ENCODE measurements at places on chromosomes 12 and 14.
A peak's percentile ranks its signal among the peaks of the same experiment; 100 is the strongest.

DNA sequence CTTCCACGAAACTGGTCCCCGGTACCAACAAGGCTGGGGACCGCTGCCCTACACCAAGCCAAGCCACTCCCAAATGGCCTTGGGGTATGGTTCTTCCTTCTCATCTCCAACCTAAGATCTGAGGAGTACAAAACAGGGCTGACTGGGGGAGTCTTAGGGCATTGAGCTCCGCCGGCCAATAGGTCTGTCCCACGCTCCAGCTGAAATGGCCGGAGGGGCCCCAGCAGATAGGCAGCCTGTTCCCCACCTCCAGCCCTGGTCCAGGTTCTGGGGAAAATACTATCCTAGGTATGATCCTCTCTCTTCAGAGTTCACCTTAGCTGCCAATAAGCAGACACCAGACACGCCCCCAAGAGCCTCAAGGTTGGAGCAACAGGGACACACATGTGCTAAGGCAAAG lies 90.2 kb downstream of the ACTN1 start:
- no peak for DNase-seq

GRCh38 chr14:37587131-37587803 lies 7.8 kb downstream of the FOXA1 start:
- DNase-seq: no peak

GRCh38 chr14:55077170-55078151 lies 26.0 kb downstream of the MAPK1IP1L start:
- DNase-seq: no peak

GRCh38 chr14:33386140-33386539 lies 447.5 kb downstream of the NPAS3 start:
- no peak for DNase-seq

GRCh38 chr14:104049576-104050240 lies 35.8 kb upstream of the ASPG start:
- no peak for DNase-seq

DNA sequence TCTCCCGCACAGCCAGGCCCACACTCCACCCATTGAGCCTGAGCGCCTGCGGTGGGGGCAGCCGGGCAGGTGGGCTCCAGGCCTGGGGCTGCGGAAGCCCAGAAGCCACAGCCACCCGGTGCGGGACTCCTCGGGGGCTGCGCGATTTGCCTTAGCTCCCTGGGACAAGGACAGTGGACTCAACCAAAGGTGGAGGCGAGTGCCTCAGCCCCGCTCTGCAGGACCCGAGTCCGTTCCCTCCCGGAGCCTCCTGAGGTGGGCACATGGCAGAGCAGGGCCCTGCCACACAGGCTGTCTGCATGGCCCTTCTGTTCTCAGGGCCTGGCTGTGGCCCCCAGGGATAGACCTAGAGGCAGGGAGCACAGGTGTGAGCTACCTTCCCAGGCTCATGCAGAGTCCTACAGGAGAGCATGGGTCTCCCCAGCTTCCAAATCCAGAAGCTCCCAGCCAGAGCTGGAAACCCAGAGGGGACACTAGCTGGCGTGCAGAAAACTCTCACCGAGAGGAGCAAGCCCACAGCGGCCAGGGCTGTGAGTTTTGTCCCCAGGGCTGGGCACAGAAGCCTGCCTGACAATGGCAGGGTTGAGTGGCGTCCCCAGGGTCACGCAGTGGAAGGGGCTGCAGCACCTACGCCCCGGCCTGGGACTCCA lies 22.2 kb upstream of the LRTM2 start:
- no peak for DNase-seq

- DNase-seq: no peak
These were observed 72.0 kb downstream of the NUMB start for GRCh38 chr14:73386342-73386741.

- no peak for DNase-seq
These were observed 20.1 kb downstream of the AHSA1 start for GRCh38 chr14:77478029-77478428.

DNA sequence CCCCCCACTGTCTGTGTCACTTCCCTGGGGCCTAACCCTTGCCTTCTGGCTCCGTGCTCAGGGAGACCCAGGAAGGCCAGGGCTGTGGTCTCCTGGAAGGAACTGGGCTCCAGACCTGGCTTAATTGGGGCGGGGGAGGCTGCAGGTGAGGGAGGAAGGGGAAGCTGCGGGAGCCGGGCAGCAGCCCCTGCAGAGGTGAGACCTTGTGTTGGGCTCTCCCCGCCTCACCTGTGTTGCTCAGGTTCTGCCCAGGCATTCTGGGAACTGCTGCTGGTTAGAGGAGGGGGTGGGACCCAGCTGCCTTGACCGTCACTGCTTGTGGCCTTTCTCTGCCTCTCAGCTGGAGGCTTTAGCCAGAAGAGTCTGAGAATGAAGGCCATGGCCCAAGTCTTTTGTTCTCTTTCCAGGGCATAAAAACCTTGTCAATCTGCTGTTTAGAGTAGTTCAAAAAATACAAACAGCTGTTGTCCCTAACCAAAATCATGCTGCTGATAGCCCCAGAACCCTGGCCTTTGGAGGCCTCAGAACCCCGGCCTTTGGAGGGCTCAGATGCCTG lies 247.6 kb downstream of the CHST11 start:
- DNase-seq: no peak

DNA sequence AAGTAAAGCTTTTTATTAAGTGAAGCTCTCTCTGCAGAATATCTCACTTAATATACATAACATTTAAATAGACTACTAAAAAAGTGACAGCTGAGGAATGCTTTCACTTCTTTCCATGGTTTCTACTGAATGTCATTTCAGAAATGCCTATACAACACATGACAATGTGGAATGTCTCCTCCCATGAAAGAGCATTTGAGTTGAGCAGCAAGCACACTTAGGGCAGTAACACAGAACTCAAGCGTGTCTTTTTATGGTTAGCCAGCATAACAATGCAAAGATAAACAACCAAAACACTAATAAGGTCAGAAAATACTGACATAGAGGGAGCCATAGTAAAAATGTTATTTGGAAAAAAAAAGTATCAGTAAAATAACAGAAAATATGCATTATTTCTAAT lies 9.4 kb downstream of the PPP1R12A start:
- DNase-seq: no peak

DNA sequence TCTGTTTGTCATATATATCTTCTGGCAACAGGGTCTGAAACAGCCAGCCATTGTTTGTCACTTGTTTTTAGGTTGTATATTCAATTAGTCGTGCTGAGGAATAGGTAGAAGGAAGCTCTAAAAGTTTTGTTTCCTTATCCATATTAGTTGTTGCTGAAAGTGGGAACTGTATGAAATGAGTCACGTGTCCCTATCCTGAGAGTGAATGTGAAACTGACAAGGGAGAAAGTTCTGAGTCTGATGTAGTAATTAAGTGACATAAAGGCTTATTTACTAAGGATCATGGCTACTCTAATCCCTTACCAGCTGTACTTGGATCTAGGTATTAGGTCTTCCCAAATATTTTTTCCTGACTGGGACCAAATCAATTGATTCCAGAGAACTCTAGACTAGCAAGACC lies 16.4 kb downstream of the FAM234B start:
- no peak for DNase-seq

DNA sequence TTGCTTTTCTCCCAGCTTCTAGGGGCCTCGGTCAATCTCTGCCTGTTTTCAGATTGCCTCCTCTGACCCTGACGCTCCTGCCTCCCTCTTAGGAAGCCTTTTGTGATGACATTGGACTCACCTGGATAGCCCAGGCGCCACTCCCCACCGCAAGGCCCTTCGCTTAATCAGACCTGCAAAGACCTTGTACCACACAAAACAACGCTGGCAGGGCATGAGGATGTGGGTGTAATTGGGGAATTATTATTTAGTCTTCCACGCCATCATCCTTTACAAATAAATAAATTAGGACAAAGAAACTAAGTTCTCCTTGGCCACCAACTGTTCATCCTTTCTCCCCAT lies 7.7 kb upstream of the VPS37B start:
- no peak for DNase-seq

DNA sequence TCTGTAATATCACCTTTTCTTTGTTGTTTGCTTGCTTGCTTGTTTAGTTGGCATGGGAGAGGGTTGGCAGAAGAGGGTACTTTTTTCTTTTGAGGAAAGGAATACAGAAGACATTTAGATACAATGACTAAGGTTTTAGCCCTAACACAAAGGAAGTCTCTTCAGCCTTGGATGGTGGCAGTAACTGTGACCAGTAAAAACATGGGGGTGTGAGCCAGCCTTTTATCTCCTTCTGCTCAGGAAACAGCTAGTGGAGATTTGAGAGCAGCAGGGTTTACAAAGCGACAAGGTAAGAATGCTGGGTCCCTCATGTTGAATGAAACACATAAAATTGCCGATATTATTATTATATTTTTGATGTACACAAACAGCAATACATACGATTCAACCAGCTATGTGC lies 40.4 kb downstream of the SLC8A3 start:
- no peak for DNase-seq

DNA sequence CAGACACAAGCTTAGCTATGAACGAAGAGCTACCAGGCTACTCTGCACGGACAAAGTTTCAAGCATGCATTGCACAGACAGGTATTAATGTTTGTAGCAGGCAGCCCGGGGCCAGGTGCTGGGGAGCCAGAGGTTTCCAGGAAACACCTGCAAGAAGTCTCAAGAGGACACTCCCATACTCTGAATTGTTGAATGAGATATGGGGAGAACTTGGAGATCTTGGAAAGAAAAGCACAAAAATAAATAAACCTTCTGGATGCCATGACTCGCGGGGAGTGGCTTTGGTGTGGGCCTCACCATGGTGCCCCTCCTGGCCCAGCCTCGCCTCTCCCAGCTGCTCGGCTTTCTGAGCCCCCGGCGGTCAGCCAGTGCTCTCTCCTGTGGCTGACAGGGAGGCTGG lies 186.8 kb downstream of the TTC7B start:
- DNase-seq: no peak

GRCh38 chr12:81172851-81173250 lies 95.0 kb downstream of the ACSS3 start:
- DNase-seq: no peak

- DNase-seq: no peak
These were observed 404.3 kb downstream of the TMEM117 start for GRCh38 chr12:44240186-44240585.

GRCh38 chr12:52073531-52074381 lies 4.0 kb downstream of the ATG101 start:
- DNase-seq: no peak

DNA sequence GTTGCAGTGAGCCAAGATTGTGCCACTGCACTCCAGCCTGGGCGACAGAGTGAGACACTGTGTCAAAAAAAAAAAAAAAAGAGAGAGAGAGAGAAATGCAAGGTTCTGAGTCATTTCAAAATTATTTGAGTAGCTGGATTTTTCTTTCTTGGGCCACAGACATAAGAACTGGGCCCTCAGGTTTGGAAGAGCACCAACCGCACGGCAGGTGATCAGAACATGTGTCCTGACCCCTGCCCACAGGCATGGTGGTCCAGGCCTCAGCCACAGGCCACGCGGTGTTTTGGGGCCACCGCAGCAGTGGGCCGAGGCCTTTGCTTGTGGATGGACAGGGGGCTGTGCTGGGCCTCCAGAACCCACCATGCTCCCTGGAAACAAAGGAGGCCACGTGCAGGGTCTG lies 126.7 kb downstream of the CALM1 start:
- no peak for DNase-seq

DNA sequence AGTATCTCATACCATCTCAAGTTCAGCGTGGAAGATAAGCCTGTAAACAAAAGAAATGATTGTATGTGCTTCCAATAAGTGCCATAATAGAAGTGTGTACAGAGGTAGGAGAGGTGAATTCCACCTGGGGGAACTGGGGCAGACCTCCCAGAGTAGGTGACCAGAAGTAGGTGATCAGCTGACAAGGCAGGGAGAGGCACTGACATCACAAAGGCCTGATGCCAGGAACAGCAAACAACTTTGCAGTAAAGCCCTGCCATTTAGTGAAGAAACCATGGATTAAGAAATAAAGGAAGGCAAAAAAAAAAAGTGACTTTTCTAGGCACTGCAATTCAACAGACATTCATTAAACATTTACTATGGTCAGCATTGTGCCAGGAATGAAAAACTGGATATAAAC lies 31.1 kb downstream of the NR1H4 start:
- no peak for DNase-seq

- peak; percentile 76 for DNase-seq
These were observed 125.9 kb upstream of the ATF1 start for GRCh38 chr12:50637870-50638481.

DNA sequence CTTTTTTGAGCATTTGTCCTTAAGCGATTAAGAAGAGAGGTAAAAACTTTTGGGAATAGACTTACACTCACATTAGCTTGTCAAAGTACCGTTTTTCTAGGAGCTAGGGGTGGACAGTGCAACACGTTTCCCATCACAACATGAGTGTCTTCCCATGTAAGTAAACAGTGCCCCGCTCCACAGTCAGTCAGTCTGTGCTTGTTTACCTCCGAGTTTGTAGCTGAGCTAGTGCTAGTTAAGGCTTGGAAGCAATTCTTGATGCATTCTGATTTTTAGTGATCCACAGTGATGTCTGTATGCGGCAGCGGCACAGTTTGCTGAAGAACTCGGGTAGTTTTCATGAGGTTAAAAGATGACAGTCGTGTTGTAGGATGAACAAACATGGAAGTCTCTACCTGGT lies 941 bp downstream of the ZDHHC17 start:
- DNase-seq: no peak

- DNase-seq: no peak
These were observed 38.8 kb downstream of the CDKL1 start for GRCh38 chr14:50357753-50358395.

GRCh38 chr12:27652174-27652763 lies 44.0 kb upstream of the REP15 start:
- peak; percentile 82 for DNase-seq

- DNase-seq: no peak
These were observed 1189.4 kb upstream of the USP15 start for GRCh38 chr12:61070640-61071414.

DNA sequence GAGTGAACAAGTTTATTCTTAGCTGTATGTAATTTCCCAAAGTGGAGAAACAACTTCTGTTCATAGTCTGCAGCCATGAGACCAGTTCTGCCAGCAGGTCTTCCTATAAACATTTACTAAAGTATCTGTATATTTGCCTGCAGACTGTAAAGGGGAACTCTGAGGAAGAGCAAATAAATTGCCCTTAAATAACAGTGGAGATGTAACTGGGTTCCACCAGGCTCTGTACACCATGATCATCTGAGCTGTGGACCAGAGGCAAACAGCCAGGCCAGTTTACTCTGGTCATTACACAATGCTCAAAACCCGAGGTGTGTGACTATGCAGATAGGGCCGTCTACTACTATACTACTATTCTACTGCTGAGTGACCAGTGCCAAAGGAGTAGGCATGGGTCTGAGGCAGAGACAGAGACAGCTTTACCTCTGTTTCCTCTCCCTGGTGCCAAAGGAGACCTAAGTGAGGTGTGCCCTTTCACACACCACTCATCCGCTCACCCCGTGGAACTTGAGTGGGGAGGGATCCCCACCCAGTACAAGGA lies 21.1 kb upstream of the CERS5 start:
- DNase-seq: no peak

DNA sequence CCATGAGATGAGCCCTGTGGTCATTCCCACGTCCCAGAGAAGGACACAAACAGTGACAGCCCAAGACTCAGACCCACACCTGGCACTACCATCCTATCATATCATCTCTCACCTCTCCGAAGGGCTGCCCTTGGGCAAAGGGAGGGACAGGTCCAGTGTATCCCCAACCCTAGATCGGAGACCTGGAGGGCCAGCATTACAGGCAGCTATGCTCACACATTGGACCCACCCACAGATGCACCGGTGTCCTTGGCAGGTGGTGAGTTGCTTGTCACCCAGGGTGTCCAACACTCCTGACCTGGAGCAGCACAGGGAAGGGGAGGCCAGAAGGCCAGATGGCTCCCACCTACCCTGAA lies 117.4 kb downstream of the DICER1 start:
- DNase-seq: no peak

GRCh38 chr12:72839696-72840095 lies 567.5 kb downstream of the TRHDE start:
- no peak for DNase-seq
